ENCODE measurements at places on chromosomes 4 and X.

DNA sequence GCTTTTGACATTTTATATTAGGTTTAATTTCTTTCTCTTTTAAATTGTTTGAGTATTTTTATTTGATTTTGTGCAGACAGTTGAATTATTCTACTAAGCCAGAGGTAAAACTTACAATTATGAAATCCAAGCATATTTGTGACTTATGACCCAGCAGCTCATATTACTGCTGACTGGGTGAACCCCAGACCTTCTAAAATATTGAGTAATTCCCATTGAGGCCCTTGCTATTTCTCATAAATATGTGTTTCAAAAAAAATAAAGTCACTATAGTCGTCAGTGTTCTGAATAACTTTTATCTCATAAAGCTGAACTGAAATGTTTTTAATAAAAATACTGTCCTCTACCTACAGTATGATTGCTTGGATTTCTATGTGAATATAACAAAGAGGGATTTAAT, 303.1 kb downstream of the IQCM start:
- no peak for DNase-seq

GRCh38 chr4:41619161-41619560, 81.2 kb downstream of the LIMCH1 start:
- DNase-seq: no peak

GRCh38 chrX:54807524-54808108, at the start of gene MAGED2:
MAGED2 (plus strand) TSS chrX:54807745; CDS start chrX:54809332, 1,587 bp downstream.
- DNase-seq: no peak

DNA sequence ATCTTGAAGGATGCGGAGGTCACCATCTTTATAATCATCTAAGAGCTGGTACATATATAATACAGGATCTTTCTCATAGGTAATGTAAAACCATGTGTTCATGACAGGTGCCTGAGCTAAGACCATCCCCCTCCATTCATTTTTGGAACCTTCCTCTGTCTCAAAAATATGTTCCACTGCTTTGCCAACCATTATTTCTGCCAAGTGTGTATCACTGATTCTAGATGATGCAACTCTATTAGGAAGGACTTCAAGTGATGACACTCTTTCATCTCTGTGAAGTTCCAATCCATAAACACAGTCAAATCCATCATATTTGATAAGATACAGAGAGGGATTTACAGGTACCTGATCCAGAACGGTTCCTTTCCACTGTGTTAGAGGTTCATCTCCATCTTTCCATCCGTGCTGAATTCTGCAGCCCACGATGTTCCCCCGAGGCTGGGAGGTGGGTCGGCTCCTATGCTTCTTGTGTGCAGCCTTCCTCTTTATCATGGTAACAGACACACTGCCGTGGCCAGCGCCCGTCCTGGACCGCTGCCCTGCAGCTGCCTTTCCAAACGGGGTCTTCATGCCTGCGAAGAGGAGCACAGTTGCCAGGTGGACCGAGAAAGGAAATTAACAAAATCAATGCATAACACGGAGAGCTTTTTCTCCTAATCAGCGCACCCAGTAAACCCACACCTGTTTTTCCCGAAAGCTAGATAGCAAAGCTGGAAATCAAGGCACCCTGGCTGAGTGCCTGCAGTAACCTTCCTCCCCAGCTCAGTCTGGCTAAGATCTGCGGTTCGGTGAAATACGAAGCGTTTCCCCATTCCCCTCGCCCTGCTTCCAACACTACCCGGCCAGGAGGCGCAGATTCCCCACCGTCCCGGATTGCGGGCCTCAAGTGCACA, 718 bp downstream of the SPIN3 start:
- no peak for DNase-seq

GRCh38 chrX:20393944-20394343, 127.2 kb upstream of the RPS6KA3 start:
- DNase-seq: no peak

- no peak for DNase-seq
Observed at GRCh38 chr4:85722401-85722800, 247.5 kb downstream of the ARHGAP24 start.
